ENCODE measurements at places on chromosomes 7 and 10.
A peak's percentile ranks its signal among the peaks of the same experiment; 100 is the strongest.

DNA sequence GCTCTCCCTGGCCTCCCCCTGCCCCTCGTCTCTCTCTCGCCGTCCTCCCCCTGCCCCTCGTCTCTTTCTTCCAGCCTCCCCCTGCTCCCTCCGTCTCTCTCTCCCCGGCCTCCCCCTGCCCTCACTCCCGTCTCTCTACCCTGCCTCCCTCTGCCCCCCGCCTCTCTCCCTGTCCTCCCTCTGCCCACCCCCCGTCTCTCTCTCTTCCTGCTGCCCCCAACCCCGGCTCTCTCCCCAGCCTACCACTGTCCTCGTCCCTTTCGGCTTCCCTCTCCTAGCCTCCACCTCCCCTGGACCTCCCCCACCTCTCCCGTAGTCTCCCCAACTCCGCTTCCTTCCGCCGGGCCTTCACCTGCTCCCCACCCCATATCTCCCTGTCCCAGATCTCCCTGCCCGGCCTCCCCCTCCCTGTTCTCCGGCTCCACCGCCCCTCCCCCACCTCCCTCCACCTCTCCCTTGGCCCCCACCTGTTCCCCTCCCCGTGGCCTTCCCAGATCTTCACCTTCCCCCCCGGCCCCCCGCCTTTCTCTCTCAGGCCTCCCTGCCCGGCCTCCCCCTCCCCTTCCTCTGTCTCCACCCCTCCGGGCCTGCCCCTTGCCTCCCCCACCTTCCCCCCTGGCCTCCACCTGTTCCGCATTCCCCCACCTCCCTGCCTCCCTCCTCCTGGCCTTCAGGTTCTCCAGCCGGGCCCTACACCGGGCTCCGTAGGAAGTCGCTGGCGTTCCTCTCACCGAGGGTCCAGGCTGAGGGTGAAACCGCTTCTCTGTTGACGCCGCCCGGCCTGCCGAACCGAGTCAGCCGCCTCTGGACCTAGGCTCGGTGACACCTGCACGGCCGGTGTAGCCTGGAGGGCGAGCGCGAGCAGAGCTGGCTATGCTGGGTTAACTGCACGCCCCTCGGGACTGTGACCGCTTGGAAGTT lies 1.2 kb downstream of the GET4 start:
- no peak for DNase-seq

GRCh38 chr7:120033114-120033513 lies 239.9 kb upstream of the KCND2 start:
- no peak for DNase-seq

- DNase-seq, result no peak
These were observed 471.3 kb upstream of the AUTS2 start for GRCh38 chr7:69126896-69127479.

DNA sequence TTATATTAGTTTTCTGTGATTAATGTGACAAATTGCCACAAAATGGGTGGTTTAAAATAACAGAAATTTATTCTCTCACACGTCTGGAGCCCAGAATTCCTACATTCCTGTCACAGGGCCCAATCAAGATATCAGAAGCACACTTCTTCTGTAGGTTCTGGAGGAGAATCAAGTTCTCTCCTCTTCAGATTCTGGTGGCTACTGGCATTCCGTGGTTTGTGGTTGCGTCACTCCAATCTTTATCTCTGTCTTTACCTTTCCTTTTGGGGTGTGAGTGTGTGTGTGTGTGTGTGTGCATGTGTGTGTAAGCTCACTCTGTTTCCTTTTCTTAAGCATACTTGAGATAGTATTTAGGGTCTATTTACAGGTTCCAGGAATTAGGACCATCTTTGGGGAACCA lies 115.5 kb upstream of the DKK1 start:
- DNase-seq, result no peak

GRCh38 chr7:41292487-41292886 lies 410.4 kb downstream of the INHBA start:
- no peak for DNase-seq

DNA sequence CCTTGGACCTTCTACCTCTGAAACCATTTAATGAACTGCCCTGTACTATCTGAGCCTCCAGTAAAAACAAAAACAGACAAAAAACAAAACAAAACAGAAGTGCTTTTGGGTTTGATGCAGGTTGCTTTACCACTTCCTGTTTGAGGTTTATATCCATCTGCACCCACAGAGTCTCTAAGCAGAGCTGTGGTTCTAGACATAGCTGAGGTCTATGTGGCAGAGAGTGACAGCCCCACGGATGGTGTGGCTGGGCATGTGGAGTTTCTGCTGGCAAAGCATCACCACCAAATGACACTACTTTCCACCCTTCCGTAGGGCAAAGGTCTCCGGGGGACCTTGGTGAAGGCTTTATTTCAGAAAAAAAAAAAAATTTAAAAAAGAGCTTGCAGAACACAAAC lies 754.2 kb downstream of the GRID1 start:
- DNase-seq, result no peak

- no peak for DNase-seq
These were observed 45.0 kb upstream of the TFEC start for GRCh38 chr7:116075351-116076145.

DNA sequence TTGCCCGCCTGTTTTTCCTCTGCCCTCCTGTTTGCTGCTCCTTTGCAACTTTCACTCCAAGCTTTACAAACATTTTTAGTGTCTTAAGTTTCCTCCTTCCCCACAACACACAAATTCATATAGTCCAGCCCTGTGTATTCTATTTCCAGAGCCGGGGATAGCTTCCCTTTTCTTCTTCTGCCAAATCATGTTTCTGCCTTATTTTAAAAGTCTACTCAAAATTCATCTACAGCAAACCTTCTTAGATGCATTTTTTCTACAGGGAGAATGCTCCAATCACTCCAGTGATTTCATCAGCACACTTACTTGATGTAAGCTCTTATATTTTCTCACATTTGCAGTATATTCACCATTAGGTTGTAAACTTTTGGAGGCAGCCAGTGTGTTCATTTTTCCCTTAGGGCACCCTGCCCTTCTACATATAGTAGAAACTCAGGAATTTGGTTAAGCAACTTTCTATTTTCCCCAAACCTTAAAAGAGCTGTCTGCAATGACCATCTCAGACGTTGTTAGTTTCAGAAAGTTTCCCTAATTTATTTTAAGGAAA lies 12.4 kb upstream of the ACTA2 start:
- no peak for DNase-seq

DNA sequence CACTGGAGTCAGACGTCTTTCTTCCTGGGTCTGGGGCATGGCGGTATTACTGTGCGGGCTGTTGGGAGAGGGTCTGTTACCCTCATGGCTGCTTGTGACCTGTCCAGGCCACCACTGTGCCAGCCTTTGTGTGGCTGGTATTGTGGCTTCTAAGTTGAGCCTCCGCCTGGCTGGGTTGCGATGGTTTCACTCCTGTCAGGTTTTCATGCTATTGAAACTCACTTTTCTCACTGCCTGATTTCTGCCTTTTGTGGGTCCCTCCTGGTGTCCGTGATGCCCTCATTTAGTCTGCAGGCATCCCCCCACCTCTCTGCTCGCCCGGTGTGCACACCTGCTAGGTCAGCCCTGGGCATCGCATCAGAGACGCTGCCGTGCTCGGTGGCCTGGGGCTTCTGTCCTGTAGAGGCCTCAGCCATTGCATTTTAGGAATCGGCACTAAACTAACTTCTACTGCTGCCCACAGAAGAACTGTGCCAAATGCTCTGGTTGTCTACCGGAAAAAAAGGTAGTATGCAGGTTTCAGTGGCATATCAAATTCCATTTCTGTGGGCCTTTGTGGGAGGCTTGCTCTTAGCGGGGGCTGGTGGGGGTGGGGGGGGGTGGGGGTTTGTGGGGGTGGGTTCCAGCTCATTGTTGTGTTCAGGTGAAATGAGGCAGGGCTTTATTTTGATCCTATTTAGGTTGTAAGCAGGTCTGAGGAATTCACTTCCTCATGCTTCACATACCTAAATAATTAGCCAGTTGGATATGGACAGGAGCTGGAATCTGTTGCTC lies 64.3 kb downstream of the MGMT start:
- DNase-seq, result no peak

DNA sequence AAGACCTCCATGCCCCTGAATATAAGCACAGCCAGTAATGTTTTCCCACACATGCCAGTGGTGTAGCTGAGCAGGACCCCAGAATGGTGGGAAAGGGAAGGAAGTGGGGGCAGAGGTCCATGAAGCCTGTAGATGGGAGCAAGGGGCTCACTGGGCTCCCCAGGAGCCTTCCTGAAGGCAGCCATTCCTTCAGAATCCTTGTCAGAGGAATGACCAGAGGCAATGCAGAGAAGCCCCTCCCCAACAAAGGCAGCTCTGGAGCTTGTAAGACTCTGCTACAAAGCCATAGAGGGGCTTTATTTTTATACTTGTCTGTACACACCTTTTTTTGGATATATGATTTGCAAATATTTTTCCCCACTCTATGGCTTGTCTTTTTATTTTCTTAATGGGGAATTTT lies 165.0 kb upstream of the TCF7L2 start:
- no peak for DNase-seq

GRCh38 chr7:93957767-93958166 lies 36.2 kb downstream of the GNG11 start:
- no peak for DNase-seq

- DNase-seq, result peak; percentile 39
These were observed 55.8 kb upstream of the LANCL2 start for GRCh38 chr7:55309040-55309991.

- no peak for DNase-seq
These were observed 5.6 kb upstream of the SLF2 start for GRCh38 chr10:100907175-100907574.

- no peak for DNase-seq
These were observed 2.9 kb upstream of the ZNF33A start for GRCh38 chr10:38007551-38007950.

Data from stimulated activated CD8-positive, alpha-beta memory T cell treated with anti-CD3 and anti-CD28 coated beads, Interleukin-12 subunit alpha, Interleukin-12 subunit beta, amount 100 ng/mL, for 4 hours (primary cell).